ENCODE measurements at places on chromosomes 11 and 22.

- no peak for DNase-seq
These were observed 37.5 kb downstream of the SYN3 start for GRCh38 chr22:33020721-33021120.

DNA sequence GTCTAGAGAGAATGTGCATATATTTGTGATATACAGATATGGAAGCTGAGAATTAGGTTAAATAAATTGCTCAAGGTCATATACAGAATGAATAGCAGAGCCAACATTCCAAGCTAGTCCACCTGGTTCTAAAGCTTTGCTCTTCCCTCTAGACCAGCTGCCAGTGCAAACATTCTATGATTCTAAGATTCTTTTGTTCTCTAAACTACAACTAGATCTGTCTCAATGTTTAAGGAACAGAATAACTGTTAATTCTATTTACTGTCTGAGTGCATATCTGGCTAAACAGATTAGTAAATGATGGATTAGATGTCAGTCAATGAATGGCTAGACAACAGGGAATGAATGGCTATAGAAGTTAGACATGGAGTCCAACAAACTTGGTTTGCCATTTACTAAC is 19.6 kb downstream of the KCNE3 start:
- DNase-seq = no peak

DNA sequence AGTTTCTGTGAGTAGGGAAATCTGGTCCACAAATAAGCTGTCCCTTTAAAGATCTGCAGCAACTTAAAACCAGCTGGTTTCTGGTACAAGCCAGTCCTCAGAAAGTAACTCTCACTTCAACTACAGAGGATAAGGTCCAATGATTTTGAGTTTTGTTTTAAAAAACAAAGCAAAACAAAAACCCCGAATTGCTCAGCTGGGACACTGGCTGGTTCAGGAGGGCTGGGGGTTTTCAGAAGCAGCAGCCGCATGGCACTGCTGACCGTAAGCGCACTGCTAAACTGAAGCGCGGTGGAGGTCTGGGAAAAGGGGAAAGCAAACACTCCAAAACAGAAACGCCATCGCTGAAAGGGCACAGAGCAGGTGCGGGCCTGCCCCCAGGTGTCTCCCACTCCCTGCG is 59.7 kb downstream of the MICAL3 start:
- no peak for DNase-seq

DNA sequence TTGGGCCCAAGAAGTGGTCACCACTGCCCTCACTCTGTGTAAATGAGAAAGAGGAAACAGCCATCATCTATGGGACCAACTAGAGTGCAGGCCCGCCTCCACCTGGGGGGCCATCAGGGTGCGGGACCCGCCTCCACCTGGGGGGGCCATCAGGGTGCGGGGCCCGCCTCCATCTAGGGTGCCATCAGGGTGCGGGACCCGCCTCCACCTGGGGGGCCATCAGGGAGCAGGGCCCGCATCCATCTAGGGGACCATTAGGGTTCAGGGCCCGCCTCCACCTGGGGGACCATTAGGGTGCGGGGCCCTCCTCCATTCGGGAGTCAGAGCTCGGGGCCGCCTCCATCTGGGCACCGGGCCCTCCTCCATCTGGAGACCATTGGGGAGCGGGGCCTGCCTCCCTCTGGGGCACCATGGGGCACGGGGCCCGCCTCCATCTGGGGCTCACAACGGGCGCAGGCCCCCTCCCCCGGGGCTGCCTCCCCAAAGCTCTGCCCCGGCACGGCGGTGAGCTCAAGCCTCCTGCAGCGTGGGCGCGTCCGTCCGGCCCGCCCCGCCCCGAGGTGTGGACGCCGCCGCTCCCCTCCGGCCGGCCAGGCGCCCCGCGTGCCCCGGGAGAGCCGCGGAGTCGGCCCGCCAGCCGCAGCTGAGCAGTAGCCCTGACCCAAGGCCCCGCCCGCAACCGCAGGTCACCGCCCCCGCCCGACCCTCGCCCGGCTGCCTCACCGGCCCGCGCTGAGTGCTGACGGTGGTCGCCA is 512 bp downstream of the TOLLIP start:
- DNase-seq = no peak

DNA sequence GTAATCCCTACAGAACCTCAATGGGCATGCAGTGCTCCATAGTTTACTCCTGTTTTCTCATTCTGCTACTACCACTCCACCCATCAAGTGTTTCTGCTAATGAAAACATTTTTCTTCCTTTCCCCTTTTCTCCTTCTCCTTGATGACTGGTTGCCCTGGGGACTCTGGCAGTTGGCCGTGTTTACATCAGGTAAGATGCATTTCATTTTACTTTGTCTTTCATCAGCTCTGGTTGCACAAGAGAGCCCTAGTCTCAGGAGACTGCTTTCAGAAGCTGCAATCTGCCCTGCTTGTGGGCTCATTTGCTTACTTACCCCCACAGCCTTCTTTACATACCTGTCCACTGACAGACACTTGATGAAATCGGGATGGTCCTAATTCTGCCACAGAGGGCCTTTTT is 19.6 kb upstream of the LIMK2 start:
- DNase-seq = no peak

DNA sequence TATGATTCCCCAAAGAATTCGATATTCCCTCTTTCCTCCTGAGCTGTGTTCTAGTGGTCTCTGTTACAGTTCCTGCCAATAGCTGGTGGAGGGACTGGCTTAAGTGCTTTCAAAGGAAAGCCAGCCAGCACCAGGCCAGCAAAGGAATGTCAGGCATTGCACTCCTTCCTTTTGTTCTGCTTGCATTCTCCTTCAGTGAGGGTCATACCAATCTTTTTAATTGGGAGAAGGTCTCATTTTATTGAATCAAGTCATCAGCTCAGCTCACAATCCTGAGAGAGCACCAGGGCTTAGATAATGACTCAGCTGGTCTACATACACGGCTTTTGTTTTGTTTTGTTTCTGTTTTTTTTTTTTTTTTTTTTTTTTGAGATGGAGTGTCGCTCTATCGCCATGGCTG is 222.9 kb downstream of the NAV2 start:
- DNase-seq = no peak

DNA sequence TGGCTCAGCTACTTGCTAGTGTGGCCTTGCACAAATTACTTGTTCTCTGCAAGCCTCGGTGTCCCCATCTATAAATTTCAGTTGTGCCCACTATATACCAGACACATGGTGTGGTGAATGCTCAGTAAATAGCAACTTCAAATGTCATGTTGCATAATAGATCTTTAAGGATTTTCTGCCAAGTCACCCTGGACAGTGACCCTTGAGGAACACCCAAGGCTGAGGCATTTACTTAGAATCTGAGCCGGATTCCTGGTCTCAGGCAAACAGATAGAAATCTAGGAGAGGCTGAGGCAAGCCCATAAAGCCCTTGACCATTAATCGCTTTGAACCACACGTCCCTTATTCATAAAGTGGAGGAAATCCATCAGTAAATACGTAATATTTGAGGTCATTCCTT is 9.7 kb downstream of the TEAD1 start:
- DNase-seq = no peak

GRCh38 chr11:130396965-130397364 is 31.4 kb downstream of the ADAMTS8 start:
- DNase-seq = no peak

- no peak for DNase-seq
These were observed 56.3 kb upstream of the ADSL start for GRCh38 chr22:40289991-40290459.

DNA sequence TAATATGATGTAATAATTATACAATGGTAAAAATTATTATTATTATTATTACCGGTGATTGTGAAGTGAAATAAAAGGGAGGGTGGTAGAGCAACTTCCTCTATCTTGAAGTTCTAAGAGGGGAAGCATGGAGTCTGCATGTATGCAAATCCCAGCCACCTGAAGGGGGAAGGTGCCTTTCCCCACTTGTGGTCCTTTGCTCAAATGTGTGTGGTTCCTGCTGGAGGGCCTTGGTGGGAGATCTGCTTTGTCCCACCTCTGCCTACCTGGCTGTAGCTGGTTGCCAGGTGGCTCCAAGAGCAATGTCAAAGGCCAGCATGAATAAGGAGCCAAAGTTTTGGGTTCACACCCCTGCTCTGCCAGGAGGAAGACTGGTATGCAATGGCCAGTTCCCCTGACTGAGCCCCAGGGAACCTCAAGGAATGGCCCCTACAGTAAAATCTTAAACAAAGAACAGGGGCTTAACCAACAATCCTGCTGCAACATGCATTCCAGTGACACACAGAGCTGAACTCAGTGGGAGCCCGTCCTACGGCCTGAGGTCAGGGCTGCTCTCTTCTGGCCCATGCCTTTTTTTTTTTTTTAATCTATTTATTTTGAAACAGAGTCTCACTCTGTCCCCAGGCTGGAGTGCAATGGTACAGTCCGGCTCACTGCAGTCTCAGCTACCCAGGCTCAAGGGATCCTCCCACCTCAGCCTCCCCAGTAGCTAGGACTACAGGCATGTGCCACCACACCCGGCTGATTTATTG is 8.5 kb downstream of the TMEM132A start:
- no peak for DNase-seq

DNA sequence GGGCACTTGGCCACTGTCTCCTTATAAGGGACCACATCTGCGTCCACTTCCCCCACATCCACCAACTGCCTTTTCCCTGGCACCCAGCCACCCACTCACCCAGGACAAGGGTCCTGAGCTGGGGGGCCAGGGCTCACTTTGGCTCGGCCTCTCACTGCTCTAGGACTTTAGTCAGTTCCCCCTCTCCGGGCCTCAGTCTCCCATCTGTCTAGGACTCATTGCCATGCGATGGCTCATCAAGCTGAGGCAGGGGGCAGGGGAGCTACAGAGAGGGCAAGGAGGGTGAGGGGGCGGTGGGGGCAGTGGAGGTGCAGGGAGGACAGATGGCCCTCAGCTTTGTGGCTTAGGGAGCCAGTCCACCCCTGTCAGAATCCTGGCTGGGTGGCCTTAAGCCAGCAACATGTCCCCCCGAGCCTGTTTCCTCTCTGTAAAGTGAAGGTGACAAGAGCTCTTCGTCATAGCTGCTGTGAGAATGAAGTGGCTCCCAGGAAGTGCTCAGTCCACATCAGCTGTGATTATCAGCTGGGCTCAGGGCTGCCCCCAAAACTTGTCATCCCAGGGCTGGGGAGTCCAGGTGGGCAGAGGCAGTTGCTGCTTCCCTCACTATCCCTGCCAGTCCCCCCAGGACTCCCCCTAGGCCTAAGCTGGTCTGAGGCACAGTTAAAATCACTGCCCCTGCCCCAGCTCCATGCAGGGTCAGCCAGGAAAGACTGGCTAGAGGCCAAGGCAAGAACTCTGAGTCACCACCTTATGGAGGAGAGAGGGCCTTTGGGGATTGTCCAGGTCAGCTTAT is 14.9 kb downstream of the RAC2 start:
- no peak for DNase-seq

DNA sequence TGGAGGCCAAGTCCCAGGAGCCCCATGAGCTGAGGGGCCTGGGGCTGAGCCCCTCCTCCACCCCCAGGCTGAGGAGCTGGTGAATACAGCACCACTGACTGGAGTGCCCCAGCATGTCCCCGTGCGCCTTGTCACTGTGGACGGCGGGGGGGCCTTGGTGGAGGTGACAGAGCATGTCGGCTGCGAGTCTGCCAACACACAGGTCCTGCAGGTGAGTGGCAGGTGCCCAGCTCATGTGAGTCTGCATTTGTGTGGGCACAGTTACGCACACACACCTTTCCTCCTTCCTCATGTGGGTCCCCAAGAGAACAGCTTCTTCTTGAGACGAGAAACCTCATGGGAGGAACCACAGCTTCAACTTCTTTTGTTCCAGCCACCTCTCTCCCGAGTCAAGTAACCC is 7.7 kb downstream of the TMEM132A start:
- no peak for DNase-seq

DNA sequence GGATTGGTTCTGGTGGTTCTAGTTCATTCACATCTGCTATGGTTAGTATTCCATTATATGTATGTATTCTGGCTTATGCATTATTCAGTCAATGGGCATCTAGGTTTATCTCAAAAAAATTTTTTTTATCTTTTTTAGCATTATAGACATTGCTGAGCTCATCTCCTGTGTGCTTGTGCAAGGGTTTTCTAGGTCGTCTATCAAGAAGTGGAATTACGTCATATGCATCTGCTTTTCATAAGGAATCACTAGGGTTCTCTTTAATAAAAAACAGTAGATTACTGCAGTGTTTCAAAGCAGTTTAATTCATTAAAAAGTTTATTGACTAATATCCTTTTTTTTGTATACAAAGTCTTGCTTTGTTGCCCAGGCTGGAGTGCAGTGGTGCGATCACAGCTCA is 21.3 kb downstream of the TBC1D22A start:
- no peak for DNase-seq

GRCh38 chr11:126054408-126054807 is 8.3 kb downstream of the CDON start:
- DNase-seq = no peak

GRCh38 chr11:46505741-46506482 is 87.9 kb downstream of the AMBRA1 start:
- DNase-seq = no peak

DNA sequence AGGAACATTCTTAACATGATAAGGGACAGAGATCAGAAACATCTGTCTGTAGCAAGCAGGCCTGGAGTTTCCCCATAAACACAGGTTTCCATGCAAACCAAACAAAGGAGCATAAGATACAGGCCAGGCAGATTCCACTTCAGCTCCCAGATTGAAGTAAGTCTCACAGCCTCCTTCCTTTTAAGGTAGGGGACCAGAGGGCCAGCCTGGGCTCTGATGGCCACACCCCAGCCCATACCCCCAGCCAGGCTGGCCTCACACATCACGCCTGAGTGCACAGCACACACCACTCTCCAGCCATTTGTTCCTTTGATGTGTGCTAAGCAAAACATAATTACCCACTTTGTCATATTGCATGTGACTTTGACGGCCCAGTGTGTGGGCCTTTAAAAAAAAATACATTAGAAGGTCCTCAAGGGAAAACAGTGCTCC is 518.7 kb downstream of the NTM start:
- DNase-seq = no peak

DNA sequence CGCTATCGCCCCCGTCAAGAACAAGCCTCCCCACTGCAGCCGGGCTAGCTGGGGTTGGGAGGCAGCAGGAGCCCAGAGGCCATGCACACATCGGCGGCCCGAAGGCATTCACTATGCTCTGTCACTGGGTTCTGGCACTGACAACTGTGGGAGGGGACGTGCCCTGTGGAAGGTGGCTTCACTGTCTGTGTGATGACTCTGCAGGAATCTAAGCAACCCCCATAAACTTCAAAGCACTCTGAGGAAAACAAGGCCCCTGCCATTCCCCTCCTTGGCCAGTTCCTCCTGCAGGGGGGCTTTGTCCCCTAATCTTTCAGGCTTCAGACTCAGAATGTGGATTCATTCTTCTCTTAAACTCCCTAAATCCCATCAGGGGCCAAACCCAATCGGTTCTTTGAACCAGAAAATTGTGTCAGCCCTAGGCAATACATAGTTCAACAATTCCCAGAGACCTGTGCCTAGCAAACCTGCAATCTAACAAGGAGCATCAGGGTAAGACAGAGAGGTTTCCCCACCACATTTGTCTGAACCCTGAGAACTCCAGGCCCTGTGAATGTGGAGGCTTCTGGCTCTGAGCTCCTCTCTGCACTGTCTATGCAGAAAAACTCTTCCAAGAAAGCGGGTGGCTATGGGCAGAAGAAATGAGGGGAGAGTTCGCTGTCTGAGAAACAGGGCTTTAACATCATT is 1477.2 kb downstream of the TBC1D22A start:
- DNase-seq = no peak

Measured in occipital lobe (tissue), 3 donors.